AG08395 (cell line): ENCODE measurements at places on chromosomes 6 and 20.

DNA sequence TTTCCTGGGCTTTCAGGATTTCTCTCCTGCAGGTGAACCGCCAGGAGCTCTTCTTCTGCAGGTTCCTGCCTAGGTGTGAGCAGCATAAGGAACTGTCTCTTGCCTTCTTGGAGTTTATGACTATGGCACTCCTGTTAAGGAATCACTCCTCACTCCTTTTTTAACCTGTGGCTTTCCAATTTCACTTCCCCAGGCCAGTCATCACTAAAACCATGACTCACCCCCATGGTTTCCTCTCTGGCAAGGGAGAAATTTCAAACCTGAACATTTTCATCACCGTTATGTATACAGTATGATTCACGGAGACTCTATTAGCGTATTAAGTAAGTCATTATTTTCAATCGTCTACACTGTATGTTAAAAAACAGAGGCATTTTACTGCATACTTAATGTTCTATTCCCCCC is 78.2 kb upstream of the ARID1B start:
- DNase-seq, result no peak

DNA sequence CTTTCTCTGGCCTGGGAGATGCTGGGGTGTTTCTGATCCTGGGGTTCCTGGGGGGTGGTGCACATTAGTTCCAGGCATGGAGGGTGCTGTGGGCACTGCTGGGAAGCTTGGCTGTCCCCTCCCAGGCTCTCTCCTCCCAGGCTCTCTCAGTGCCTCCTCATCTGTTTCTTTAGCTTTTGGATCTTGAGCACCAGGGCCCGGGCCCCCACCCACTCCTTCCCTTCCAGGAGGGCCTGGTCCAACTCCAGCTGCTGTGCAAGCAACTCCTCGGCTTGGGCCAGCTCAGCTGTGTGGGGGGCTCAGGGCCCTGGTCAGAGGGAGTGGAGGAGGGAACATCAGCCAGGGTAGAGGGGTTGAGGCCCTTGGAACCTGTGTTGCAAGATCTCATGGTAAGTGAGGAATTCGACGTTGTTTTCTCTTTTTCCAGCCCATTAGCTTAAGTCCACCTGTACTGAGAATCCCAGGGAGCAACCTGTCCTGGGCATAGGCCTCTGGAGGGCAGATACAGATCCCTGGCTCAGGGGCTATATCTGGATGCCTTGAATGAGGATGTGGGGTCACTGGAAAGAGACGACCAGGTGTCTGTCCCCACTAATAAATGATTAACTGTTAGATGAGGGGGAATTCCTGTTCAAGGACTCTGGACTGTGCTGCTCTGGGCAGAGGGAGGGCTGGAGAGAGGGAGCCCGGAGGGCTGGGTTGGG is 34.5 kb upstream of the HLA-A start:
- no peak for DNase-seq

- peak; percentile 87 for DNase-seq
Measured at GRCh38 chr6:35425284-35425683, 26.9 kb upstream of the FANCE start.

GRCh38 chr20:32855387-32855786 is 3.3 kb upstream of the EFCAB8 start:
- DNase-seq, result no peak

DNA sequence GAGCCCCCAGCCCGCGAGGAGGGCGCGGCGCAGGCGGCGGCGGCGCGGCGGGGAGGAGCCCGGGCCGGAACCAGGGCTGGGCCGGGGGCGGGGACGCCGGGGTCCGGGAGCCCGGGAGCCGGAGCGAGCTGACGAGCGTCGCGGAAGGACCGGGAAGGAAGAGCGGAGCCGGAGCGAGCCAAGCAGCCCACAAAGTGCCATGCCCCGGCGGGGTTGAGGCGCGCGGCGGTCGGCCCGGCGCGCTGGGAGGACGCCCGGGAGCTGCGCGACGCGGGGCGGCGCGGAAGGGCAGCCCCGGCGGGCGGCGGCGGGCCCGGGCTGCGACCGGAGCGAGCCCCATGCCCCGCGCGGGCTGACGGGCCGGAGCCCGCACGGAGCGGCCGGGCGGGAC is 289 bp downstream of the FOXP4 start:
- DNase-seq, result no peak

DNA sequence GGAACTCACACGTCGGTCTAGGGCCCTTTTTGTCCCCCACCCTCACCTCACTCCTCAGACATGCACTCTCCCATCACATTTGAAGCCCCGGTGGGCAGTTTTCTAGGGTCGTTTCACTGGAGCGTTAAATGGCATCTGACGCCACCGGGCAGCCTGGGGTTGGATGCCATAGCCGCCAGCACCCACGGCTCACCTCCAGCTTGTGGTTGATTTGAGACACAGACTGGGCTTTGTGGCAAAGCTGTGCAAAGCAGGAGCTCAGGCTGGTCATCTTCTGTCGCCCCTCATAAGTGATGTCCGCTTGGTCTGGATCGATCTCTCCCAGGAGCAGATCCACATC is 530 bp downstream of the GOPC start:
- DNase-seq, result no peak

- no peak for DNase-seq
Measured at GRCh38 chr20:64116016-64116415, 8.7 kb upstream of the NPBWR2 start.

- DNase-seq, result no peak
Measured at GRCh38 chr6:75135876-75136275, 70.0 kb downstream of the COL12A1 start.

GRCh38 chr20:48766961-48767960 is 60.5 kb downstream of the PREX1 start:
- no peak for DNase-seq
